ENCODE measurements at places on chromosomes 1 and 21.

DNA sequence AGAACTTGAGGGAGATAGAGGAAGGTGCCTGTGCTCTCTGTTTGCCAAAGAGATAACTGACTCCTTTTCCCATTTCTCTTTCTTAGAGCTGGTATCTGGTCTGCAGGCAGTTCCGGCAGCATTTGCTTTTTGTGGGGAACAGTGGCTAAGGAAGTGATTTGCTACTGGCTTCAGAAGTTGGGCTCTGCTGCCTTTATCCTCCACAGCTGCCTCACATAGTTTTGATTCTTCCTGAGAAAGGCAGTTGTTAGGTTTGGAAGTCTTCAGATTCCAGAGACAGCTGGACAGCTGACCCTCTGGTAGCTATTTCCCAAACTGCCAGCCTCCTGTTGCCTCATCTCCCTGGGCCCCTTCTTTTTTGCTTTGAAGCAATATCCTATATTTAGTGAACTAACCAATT, 62.6 kb upstream of the MACF1 start:
- no peak for DNase-seq

DNA sequence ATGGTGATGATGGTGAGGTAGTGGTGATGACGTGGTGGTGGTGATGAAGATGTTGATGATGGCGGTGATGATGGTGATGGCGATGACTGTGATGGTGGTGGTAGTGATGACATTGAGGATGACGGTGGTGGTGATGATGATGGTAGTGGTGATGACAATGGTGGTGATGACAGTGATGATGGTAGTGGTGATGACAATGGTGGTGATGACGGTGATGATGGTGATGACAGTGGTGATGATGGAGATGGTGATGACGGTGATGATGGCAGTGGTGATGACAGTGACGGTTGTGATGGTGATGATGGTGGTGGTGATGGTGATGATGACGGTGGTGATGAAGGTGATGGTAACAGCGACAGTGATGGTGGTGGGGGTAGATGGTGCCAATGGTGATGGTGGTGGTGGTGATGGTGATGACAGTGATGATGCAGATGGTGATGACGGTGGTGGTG, 39.4 kb downstream of the FAAP20 start:
- DNase-seq: no peak

GRCh38 chr1:86197206-86197855, 40.8 kb upstream of the COL24A1 start:
- no peak for DNase-seq

DNA sequence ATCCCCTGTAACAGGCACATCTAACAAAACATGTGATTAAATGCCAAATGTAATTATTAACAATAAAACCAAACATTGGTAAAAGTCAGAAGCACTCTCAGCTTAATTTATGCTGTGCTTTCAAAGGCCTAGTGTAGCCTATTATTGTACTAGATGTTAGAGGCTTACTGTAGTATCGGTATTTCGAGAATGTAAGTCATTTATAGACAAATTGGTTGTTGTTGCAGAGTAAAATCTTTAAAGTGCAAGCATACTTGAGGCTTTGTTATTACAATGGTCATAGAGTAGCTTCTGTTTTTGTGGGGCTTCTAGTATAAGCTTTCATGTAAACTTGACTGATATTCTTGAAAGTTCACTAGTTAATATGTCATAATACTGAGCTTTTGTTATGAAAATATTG, 965.8 kb downstream of the PLA2G4A start:
- no peak for DNase-seq

GRCh38 chr1:93690921-93691789, 9.5 kb upstream of the BCAR3 start:
- no peak for DNase-seq

DNA sequence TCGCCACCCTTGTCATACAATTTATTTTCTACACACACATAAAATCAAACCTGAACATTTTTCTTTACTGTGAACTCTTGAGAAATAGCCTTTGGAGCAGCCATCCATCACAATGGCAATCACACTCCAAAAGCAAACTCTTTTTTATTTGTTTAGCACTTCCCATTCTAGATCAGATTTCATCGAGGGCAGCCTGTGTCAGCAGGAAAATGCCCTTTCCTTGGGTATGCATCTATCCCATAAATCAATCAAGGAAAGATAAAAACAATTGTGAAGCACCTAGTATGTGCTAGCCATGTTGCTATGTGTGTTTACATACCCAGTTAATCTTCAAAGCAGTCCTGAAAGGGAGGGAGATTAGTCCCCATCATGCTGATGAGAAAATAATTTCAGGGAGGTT, 484.1 kb upstream of the USP24 start:
- no peak for DNase-seq

DNA sequence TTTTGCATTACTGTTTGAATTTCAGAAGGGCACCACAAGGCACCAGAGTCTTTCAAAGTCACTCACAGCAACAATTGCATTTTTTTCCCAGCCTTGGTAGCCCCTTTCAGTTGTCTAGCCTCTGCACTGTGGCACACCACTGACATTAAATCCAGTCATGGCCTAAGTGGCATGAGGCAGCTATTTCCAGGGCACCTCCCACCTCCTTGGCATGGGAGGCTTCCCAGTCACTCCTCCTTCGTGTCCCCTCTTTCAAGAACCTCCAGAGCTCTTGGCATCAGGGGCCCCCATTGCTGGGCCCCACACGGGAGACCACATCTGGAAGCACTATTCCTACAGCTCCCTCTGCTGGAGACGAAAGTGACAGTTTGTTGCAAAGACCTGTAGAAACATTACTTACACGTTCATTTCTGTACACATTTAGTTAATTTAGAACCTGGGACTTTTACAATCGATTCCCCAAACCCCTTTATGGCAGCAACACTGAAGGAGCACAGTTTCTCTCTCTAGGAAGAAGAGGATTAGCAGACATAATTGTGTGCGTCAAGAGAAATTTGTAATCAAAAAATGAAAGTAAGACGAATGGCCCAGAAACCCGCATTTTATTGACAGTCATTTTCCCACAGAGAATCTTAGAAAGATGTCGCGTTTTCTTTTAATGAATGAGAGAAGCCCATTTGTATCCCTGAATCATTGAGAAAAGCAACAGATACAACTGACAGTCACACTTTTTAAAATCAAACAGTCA, 5.7 kb upstream of the CHD5 start:
- no peak for DNase-seq

- no peak for DNase-seq
Measured at GRCh38 chr1:220755309-220755708, 7.2 kb downstream of the MTARC2 start.

- no peak for DNase-seq
Measured at GRCh38 chr1:234573711-234574299, 36.2 kb downstream of the IRF2BP2 start.

GRCh38 chr1:119475866-119476439, 31.1 kb upstream of the HSD3B1 start:
- DNase-seq: peak; percentile 45

DNA sequence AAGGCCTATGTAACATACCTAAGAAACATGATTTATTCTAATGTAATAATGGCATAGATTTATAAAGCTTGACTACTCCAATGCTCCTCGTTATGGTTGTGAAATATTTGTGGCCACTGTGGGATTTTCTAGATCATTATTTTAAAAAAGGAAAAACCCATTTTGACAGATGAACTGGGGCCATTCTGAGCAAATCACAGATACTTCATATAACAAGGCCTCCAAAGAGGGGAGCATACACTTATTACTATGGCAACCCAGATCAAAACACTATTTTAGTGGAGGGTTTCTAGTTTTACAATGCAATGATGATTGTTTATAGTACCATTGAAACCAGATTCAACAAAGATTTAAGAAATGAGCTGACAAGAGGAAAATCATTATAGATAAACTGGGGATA, 346.6 kb downstream of the ZNF326 start:
- no peak for DNase-seq

GRCh38 chr1:221576268-221576667, 165.6 kb downstream of the DUSP10 start:
- no peak for DNase-seq

GRCh38 chr1:27557596-27558340, 46.2 kb downstream of the AHDC1 start:
- peak; percentile 96 for DNase-seq

DNA sequence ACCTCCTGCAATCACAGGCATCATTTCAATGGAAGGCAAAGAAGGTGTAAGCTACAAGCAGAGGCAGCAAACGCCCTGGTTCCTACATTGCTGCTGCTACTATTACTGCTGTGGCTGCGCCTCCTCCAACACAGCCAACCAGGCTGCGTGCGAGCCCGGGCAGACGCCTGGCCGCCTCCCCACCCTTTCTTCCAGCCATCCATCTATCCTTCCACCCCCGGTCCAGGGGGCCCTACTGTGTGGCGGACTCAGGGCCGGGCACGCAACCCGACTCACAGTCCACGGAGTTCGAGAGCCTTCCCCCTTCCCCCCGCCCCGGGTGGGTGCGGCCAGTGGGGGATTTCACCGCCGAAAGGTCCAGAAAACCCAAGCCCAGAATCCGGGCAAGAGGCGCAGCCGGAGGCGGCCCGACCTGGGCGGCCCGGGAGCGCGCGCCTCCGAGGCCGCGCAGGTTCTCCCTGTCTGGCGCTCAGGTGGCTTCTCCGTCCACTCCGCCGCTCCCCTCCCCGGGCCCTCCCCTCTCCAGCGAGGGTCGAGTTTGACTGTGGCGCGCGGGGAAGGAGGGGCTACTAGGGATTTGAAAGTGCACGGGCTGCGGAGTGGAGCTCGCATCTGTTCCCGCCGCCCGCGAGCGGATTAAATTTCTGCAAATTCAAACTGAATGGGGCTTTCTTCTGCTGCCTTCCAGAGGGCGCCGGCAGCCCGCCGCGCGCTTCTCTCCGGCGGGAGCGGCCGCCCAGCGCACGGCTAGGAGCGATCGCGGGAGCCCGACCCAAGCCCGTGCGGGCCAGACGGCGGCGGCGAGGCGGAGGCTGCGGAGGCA, at the start of gene HUNK:
HUNK (plus strand) TSS at position 569 of the 823 bp plus-strand sequence. CDS start 655 bp downstream, outside the sequence.
- DNase-seq: peak; percentile 10
